ENCODE measurements at places on chromosomes 7 and 10. TPM values are rescaled to one million over a fixed set of nuclear protein-coding genes. Genes with fewer than 3 reads are reported as not detected.

DNA sequence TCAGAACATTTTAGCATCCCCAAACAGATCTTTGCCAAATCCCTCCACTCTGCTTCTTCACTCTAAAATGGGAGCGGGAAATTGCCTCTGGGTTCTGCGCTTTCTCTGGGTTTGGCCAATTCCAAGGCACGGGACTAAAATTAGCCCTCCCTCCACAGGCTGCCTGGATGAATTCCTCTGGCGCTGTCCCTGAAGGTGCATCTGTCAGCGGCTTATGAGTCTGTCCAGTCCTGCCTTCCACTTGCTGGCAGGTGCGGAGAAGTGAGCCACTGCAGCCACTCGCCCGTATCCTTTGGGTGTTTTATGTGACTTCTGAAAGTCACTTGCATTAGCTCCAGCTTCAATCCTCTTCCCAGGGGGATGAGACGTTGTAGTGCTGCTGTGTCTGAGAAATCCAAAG is 121.6 kb downstream of the SH2D4B start:
- DNase-seq: no peak

- no peak for DNase-seq
These were observed 668 bp downstream of the GPR37 start for GRCh38 chr7:124764847-124765400.

DNA sequence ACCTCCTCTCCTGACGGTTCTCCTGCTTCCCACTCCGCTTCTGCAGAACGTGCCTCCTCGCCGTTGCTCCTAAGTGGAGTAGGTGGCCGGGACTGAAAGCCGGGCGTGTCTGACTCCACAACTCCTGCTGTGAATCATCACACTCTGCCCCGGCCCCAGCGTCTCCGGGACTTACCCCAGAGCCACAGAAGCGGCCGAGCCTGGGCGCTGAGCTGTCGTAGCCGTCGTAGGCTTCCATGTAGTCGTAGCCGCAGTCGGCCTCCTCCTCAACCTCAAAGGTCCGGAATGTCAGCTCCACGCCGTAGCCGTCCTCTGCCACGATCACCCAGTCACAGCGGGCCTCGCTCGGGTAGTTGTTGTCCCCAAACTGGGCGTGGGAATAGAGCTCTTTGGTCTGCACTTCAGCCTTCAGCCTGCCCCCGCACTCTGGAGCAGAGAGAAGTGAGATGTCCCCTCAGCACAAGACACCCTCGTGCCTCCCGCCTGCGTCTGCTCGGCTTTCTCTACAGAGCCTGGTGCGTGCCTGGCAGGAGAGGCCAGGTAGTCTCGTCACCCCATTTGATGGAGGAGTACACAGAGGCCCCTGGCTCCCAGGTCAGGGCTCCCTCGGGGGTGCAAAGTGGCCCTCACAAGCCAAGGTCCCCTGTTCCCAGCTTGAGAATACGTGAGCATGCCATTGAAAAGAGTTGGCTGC is 11.2 kb upstream of the OPALIN start:
- peak; percentile 9 for DNase-seq

GRCh38 chr7:130845581-130846085 is 111.6 kb upstream of the KLF14 start:
- DNase-seq: no peak

GRCh38 chr7:55246171-55246570 is 119.0 kb upstream of the LANCL2 start:
- DNase-seq: no peak

The SORCS1 gene
- not detected for total RNA-seq
